ENCODE measurements at places on chromosomes 5 and 9.

- no peak for DNase-seq
Observed at GRCh38 chr5:157866536-157866935, 7.6 kb upstream of the CLINT1 start.

DNA sequence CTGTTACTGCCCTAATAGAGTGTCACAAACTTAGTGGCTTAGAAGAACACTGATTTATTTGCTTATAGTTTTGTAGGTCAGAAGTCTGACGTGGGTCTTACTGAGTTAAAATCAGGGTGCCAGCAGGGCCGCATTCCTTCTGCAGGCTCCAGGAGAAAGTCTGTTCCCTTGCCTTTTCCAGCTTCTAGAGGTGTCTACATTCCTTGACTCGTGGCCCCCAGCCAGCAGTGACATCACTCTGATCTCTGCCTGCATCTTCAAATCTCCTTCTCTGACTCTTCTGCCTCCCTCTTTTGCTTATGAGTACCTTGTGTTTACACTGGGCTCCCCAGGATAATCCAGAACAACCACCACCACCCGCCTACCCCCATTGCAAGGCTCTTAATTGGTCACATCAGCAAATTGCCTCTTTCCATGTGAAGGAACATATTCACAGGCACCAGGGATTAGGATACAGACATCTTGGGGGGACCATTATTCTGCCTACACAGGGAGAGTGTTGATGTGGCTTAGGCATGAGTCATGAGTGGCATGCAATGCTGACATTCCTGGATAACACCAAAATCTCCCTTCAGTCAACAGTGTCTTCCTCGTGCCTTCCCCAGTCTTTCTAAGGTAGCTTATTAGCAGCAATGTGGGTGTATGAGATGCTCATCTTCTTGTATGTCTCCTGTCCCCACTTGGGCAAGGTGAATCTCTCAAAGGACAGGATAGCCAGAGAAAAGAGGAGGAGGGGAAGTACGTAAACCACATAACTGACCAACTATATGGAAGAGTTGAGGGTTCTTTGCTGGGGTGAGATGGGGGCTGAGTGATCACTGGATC, 24.4 kb downstream of the CYFIP2 start:
- no peak for DNase-seq

GRCh38 chr5:178429156-178429468, 161.1 kb downstream of the COL23A1 start:
- no peak for DNase-seq

- DNase-seq, result no peak
Observed at GRCh38 chr9:10252174-10252573, 360.6 kb downstream of the PTPRD start.

DNA sequence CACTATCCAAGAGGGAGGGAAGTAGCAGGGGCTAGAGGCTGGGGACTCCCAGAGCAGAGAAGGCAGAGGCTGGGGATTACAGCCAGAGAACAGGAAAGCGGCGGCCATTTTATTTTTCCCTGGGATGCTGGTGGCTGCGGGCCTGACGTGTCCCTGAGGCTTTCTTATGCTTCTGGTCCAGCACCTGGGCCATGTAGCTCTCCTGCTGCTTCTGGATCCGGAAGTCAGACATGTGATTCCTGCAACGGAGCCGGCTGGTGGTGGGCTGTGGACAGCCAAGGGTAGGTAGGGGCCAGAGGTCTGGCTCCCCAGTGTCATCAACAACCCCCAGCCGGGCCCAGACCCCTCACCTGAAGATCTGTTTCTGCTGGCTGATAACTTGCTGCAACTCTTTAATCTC, 1.8 kb upstream of the PROB1 start:
- DNase-seq, result no peak

DNA sequence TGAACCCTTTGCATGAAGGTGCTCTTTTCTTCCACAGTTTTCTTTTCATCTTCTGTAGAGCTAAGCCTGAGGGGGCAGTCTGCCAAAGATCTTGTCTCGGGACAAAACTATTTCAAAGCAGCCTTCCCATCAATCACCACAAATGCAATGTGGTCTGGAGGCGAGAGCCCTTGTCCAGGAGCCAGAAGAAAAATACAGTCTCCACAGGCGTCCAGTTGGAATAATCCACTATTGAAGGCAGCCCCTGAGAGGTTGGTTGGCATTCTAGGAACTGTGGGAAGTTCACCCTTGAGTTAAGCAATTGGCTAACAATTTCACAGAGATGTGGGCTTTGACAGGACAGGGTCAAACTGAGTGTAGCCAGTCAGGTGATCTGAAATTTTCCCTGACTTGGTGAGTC, 72.0 kb downstream of the SEMA6A start:
- no peak for DNase-seq

DNA sequence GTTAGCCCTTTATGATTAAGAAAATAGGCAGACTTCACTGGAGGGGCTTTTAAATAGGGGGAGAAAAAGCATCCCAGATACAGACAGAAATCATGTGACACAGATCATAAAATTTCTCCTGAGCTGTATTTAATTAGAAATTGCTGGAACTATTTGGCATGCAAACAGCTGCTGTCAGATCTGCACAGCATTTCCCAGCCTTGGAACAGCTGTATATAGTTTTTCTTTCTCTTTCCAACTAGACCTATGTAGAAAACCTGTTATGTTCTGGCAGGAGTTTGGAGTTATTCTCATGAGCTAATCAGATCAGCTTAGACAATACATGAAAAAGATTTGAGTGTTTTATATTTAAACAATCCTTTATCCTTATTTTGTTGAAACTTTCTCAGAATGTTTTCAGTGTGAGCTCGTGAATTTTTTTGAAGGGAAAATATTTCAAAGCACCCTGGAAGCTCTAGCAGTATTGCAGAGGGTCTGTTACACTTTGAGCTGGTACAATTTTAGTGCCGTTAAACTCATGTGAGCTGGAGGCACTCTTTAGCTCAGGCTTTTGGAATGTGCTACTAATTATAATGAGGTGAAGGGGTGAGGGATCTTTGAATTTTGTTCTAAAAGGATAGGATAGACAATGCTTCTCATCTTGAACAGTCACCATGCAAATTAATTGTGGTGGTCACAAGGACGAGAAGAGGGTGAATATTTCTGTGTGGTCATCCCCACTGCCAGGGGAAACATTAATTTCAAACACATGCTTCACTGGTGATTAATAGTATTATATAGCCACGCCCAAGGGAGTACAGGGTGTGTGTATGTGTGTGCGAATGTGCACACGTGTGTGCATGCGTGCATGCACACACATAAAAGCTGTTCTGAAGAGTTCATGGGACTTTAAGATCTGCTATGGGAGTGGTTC, 239.4 kb upstream of the FBXL7 start:
- no peak for DNase-seq

- DNase-seq, result no peak
Observed at GRCh38 chr9:10773136-10773535, 160.3 kb upstream of the PTPRD start.

DNA sequence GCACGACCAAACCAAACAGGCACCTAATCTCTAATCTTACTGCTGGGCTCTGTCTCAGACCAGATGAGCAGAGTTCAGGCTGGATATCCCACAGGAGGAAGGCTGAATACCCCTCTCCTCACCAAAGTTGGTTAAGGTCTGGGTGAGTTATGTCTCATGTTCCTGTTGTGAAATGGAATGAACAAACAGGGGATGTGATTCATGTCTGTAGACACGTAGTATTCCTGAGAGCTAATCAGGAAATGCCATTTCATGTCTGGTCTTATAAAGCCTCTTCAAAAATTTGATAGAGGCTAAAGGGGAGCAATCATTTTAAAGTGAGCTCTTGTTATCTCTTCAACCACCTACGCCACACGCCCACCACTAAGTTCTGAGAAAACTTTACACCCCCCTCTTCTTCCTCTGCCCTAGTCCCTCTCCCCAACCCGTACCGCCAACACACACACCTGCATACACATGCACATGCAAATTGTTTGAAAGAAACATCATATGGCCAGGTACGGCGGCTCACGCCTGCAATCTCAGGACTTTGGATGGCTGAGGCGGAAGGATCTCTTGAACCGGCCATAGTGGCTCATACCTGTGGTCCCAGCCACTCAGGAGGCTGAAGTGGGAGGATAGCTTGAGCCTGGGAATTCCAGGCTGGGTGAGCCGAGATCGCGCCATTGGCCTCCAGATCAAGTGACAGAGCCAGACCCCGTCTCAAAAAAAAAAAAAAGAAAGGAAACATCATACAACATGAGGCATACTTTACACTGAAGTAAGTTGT, 69.8 kb upstream of the RAI14 start:
- DNase-seq, result no peak

DNA sequence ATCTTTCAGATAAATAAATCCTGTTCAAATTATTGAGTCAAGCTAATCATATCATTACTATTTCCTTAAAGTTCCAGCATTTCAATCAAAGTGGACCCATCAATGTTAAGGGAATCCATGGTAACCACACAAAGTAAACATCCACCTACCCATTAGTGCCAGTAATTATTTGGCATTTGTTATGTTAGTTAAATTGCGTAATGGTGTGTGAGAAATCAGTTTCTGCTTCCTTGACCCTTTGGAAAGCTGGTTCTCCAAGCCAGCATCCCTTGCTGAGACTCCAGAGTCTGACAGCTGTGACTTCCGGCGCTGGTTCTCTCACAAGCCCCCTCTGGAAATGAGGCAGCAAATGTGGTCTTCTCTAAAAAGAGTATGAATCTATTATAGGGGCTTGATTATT, 308.6 kb upstream of the EFNA5 start:
- no peak for DNase-seq

DNA sequence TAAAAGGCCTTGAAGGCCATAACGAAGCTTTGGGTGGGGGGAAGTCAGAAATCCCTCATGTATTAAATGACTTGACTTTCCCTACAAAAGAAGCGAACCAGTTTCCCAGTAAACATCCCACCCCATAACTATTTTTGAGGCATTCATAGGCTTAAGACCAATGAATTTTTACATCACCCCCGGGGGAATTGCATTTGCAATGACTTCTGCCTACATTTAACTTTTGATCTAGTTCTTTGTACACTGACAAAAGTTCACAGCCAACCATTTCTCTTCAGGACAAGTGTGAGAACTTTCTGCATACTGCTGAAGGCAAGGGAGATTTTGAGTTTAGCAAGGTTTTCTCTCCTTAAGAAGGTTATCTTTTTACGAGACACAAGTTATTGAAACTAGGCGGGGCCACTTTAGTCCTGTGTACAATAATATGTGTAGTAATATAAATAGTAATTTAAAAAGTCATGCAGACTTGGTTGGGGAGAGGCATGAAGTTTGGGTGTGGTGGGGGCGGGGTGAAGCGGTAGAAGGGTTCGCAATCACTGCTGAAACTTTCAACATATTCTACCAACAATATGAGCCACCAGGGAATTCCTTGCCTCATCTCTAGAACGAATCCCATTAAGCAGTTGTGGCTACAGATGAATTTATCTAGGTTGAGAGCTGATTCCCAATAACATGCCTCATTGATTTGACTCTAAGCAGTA, 2.5 kb downstream of the TJP2 start:
- no peak for DNase-seq

GRCh38 chr9:136686794-136687711, at the start of gene AGPAT2:
Gene AGPAT2, minus strand, starts transcription at chr9:136687457. Its CDS starts 100 bp downstream, at chr9:136687357.
- peak; percentile 35 for DNase-seq

DNA sequence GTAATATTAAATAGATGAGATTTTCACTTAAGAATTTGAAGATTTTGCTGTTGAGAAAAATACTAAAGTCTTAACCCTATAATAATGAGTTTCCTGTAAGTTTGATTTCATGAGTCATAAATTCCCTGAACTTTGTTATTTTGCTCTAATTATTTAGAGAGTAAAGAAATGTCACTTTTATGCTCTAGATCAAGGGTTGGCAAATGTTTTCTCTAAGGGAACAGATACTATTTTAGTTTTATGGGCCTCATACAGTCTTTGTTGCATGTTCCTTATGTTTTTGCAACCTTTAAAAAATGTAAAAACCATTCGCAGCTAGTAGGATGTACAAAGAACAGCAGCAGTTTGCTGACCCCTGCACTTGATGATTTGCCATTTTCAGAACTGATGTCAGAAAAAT, 480 bp upstream of the TXNDC8 start:
- DNase-seq, result no peak

DNA sequence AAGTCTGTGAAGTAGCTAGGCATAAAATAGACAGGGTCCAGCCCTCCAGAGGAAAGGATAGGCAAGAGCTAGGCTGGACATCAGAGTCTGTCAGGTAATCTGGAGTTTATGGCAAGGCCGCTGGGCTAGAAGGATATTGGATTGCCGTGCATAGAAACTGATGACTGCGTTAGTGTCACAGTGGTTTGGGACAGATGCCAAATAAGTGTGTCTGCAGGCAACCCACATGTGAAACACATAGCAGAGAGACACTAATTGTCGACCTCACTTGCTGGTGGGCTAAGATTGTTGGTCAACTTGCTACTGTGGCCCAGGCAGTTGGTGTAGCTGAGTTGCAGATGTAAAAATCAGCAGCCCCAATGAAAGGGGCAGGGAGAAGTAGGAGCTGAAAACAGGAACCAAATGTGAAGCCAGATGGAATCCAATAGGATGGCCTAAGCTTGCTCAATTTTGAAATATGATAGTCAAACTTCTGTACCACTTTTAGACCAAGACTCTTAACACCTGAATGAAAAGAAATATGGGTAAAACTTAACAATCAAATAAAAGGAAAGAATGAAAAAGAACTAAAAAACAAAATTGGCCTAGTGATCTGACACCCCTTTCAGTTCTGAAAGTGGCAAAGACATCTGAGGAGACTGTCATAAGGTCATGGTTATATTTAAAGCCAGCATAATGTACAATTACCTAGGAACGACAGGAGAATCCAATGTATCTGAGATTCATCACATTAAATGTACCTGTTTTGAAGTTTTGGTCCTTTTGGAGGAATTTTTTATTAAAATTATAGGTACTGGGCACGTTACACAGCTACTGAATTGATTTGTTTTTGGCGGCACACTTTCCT, 243.3 kb upstream of the ACTBL2 start:
- no peak for DNase-seq

DNA sequence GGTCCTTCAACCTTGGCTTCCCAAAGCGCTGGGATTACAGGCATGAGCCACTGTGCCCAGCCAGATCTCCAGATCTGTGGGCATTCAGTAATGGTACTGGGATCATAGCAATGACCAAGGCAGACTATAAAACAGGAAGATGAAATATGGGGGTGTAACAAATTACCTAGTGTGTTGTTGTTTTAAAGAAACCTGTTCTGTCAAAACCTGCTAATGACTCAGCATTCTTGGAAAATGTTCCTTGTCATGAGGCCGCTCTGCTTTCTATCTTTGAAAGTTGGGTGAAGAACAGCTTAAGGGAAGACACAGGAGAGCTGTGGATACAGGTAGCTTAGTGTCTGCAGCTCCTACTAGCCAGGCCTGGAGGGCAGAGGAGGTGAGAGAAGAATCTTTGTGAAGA, 19.4 kb downstream of the TARS1 start:
- no peak for DNase-seq

DNA sequence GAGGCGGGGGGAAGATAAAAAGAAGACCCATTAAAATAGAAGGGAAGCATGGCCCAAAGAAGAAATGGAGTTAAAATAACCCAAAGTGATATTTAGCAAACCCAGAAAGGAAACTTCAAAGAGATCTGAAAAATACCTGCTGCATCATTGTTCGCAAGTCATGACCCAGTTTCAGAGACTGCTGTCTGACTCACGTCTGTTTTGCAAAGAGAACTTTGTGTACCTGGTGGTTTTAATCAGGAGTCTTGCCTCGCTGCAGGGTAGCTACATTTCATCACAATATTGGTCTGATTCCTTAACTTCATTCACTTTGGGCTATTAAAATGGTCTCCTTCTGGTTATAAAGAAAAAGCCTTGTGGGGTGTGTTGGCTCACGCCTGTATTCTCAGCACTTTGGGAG, 461.1 kb upstream of the DAP start:
- DNase-seq, result no peak

Measured in activated CD8-positive, alpha-beta memory T cell treated with anti-CD3 and anti-CD28 coated beads for 4 hours (primary cell).